ENCODE measurements at places on chromosomes 1 and 21. TPM values are rescaled to one million over a fixed set of nuclear protein-coding genes. Genes with fewer than 3 reads are reported as not detected.

GRCh38 chr1:22376001-22376400 lies 75.7 kb upstream of the ZBTB40 start:
- no peak for DNase-seq

DNA sequence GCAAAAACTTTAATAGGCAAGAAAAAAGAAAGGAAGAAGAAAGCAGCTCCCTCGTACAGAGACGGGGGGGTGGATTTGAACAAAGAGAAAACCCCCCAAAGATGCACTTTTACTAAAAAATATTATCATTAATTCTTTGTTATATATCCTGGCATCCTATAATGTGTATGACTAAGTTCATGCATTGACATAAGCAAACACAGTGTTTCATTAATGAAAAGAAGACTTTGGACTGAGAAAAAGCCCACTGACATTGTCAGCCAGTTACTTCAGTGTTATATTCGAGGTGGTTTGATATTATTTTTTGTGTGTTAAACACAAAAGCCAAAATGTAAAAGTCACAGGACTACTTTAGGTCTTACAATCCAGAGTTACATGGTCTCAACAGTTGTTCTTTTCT lies 110.1 kb upstream of the DPYD start:
- DNase-seq, result no peak

- DNase-seq, result no peak
Measured at GRCh38 chr1:110134050-110134595, 16.2 kb upstream of the SLC6A17 start.

DNA sequence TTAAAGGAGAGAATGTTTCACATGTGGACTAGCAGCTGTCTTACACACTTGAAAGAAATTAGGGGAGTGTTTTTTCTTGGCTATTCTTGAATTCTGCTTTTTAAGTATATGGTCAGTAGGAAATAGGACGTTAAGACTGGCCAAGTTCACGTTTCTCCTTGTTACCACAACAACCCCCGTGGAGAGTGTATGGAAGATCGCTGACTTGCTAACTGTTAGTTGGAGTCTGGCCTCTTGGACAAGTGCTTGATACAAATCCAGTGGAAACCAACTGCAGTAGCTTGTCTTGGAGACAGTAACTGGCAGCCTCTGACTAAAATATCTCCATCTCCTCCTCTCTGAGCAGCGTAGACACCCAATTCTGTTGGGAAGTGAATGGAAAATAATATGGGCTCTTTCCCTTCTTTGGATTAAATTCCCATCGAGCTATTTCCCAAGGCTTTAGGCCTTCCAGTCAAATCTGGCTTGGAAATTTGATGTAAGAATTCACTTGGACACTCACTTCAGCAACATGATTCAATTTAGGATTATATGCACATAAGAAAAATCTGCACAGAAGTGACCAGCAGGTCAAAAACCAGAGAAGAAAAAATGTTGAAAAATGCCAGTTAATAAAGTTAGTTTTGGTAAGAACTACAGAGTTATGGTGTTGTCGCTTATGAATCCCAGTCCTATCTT lies 3.6 kb upstream of the NFIA start:
- DNase-seq, result no peak

DNA sequence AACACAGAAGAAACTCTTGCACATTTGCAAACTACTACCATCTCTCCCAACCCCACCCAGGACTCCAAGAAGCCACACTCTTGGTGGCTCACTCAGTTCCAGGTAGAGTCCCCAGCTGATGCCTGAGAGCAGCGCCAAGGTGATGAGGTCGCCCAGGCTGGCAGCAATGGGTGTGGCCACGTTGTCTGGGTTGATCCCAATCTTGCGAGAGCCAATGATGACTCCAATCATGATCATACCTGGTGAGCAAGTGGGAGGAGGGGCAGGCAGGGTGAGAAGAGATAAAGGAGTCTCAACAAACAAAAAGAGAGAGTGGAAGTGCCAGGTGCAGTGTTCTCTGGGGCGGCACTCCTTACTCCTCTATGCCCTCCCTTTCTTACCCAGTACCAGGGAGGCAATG lies 14.4 kb downstream of the SLC41A1 start:
- no peak for DNase-seq

STXBP3 gene
- polyA plus RNA-seq, result 3.5 TPM

ZNF593OS gene
- not detected for polyA plus RNA-seq

SIK1 gene
- polyA plus RNA-seq, result 1.5 TPM

SLC2A1 gene
- polyA plus RNA-seq, result 308 TPM

CHIA gene
- not detected for polyA plus RNA-seq

LDLRAD1 gene
- polyA plus RNA-seq, result not detected
